ENCODE measurements at places on chromosomes 1 and 21. TPM values are rescaled to one million over a fixed set of nuclear protein-coding genes. Genes with fewer than 3 reads are reported as not detected.
A peak's percentile ranks its signal among the peaks of the same experiment; 100 is the strongest.

- DNase-seq, result no peak
These were observed at the start of gene PRR9 for GRCh38 chr1:153217212-153217611. TSS of gene PRR9 (plus strand) at chr1:153217584. CDS start at chr1:153218145, 561 bp downstream.

The FMO1 gene
- polyA plus RNA-seq, result 4.8 TPM

DNA sequence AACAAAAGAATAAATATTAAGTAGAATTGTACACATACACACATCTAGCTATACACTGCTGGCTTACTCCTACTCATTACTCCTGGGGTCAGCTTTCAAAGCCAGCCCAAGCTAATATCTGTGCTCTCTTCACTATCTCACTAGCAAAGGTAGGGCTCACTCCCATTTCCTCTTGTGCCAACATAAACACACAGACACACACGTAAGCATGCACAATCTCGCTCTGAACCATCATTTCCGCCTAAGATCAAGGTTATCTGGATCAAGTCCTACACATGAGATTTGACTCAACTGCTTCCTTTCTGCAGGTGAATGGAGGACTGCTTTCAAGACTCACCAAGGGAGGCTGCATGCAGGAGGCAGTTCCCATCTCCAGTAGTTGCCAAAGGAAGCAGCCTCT lies 28.8 kb upstream of the MTMR11 start:
- no peak for DNase-seq

DNA sequence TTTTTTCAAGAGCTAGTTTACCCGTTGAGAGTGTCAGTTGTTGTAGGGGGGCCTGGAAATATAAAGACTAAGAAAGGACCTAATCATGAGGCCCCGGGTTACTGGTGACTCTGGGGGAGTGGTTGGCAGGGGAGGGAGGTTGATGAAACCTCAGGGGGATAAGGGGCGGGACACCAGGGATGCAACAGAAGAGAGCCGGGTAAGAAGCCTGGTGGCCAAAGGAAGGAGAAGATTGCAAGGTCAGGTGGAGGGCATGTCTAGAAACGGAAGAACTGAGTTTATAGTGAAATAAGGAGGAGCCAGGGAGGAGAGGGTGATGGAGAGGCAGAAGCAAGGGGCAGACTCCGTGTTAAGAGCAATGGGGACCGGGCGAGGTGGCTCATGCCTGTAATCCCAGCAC lies 12.5 kb upstream of the SPOCD1 start:
- DNase-seq, result no peak

The CELA3B gene
- polyA plus RNA-seq, result not detected

DNA sequence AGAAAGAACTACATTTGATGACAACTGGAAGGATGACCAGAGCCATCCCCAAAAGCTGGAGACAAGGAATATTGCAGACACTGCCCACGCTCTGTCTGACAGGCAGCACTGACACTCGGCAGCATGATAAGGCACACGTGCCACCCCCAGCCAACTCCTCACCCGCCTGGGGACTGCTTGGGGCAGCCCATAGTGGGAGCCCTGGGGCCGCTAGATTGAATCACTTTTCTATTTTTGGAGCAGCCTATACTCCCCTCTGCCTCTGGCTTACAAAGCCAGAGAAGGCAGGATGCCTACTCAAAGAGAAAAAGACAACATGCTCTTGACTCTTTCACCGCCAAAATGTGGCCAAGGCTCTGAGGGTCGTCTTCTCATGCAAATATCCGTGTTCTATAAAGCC lies 1.3 kb downstream of the SMG5 start:
- DNase-seq, result no peak

- no peak for DNase-seq
These were observed 50.8 kb upstream of the ZNF326 start for GRCh38 chr1:89943846-89944781.

GRCh38 chr1:92705446-92705845 lies 79.5 kb downstream of the EVI5 start:
- no peak for DNase-seq

- DNase-seq, result no peak
These were observed 201.9 kb downstream of the TOMM20 start for GRCh38 chr1:234926559-234927311.

DNA sequence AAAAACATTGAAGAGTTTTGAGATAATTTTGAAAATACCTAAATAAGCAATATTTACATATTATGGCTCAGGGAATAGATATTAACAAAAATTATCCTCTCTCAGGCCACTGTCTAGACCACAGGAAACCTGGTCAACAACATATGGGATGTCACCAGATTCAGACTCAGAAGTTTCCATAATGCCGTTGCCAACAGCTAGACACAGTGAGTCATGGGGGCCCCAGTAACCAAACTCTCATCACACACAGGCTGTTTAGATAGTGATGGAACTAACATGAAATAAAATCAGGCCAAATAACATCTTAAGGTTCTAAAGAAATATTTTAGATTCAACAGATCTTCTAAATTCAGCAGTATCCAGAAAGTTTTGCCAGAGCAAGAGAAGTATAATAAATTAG lies 681.7 kb upstream of the ADAMTS5 start:
- DNase-seq, result no peak

DNA sequence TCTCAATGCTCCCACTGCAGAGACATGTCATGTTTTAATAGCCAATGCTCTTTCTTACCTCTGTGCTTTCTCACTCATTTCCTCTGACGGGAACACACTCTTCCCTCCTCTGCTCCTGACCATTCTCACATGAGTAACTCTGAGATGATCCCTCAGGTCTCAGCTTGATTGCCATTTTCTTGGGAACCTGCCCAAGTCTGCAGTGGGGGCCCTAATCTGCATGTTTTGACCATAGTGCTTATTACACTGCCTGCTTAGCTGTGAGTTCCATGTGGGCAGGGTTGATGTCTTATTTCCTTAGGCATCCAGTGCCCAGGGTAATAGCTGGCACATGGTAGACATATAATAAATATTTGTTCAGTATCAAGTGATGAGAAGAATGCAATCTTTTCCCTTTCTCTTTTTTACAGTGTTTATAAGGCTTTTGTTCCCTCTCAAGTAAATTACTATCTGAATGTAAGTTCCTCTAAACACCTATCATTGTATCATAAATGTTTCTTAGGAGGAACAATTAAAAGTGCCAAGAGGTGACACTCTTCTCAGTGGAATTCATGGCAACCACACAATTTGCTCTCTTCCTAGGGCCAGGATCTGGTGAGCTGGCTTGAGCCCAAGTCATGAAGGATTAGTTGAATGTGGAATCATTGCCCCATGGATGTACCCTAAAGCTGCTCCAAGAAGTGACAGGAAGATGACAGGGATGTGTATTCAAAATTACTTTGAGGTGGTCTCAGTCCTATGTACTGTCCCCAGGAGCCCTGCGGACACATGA lies 485.4 kb upstream of the USP24 start:
- no peak for DNase-seq

DNA sequence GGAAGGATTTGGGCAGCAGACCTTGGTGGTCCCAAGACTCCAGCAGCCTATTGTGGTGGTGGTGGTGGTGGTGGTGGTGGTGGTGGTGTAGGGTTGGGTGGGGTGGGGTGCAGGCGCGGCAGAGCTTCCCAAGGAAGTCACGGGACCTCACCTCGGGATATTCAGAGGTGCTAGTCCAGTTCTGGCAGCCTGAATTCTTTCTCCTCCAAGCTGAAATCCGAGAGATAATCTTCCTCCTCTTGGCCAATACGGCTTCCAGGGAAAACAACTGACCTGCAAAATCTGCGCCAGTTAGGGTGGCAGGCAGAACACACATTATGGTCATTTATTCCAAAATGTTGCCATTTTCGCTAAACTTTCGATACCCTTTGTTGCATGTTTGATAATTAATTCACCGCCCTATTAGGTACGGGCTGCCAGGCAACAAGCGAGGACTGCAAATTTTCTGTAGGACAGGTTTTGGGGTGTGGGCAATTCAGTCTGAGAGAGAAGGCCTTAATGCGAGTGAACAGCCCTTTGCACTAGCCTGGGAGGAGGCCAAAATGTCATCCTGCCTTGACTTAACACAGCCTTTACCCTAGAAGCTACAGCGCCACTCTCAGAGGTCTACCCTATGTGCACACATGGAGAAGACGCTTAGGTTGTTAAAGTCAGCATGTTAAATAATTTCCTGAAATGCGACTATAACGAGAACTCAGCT lies 33.2 kb upstream of the BSDC1 start:
- no peak for DNase-seq

The GUCA2B gene
- not detected for polyA plus RNA-seq

- DNase-seq, result peak; percentile 55
These were observed 14.0 kb upstream of the ALX3 start for GRCh38 chr1:110084227-110085078.

- peak; percentile 53 for DNase-seq
These were observed at the start of gene BCAR3 for GRCh38 chr1:93681101-93681988. TSS of gene BCAR3 (minus strand) at chr1:93681837. CDS start at chr1:93674930, 6,907 bp downstream.

DNA sequence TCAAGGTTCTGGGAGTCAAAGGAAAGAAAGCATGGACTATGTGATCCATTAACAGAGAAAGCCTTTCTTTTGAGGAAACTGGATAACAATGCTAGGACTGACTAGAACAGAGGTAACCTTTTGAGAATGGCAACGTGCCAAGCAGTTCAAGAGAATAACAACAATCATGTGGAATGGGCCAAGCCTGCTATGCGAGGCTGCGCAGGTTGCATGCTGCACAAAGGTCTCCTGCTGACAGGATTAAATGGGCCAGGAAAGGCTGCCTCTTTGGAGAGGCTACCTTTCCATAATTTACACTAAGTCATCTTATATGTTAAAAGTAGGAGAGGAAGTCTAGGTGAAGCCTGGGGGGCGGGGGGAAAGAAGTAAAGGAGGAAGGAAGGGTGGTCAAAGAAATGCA lies 5.8 kb downstream of the PCNX2 start:
- DNase-seq, result no peak

DNA sequence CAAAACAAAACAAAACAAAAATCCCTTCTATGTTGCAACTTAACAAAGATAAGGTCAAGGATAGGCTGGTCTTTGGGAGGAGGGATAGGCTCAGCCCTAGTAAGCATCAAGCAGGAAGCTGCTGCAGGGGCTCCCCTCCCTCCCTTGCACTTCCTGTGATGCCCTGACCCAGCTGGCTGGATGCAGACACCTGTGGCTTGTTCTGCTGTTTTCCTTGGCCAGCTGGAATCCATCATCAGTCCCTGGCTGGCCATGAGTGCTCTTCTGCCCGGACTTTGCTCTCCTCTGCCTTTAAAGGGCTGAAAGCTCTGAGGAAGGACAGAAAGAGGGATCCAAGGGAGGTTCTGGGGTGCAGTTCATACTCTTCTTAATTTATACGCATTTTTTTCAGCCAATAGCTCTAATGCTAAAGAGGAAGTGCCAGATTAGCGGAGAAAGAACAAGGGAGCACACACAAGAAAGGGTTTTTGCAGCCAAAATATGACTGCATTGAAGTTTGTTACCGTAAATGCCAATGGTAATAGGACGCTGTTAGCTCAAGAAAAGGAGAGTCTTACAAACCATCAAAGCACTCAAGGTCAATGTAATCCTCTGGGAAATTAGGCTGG lies 19.9 kb upstream of the UBE2U start:
- no peak for DNase-seq

GRCh38 chr21:46084709-46085108 lies 13.2 kb upstream of the COL6A2 start:
- DNase-seq, result no peak

DNA sequence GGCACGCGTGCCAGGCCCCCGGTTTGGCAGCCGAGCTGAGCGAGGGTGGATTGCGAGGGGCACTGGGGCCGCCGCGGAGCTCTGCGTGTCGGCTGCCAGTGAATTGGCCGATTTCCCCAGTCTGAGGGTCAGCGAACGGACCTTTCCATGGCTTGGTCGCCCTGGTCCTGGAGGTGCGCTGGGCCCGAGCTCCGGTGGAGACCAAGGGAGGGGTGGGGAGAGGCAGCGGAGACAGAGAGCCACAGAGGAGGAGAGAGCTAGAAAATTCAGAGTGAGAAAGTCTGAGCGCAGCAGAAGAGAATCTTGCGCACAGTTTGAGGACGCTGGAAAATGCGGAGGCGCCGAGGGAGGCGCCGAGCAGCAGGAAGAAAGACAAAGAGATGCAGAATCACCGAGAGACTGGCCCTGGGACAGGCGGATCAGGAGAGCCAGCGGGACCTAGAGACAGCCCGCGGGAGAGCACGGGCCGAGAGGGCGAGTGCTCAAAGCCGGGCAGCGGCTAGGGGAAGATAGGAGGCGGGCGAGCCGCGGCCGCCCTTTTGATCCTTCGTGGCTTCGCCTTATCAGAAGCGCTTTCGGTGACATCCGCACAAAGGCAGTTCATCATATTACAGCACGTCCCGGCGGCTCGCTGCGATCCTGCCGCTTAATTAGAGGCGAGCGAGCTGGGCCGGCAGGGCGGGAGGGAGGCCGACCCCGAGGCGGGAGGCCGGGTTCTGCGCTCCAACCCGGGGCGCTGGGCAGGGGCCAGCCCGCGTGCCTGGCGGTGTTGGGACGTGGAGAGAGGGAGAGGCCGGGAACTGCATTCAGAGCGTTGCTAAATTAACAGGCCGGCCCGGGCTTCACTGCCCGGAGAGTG lies 12.7 kb downstream of the PAX7 start:
- no peak for DNase-seq

GRCh38 chr1:106494646-106495045 lies 561.8 kb upstream of the PRMT6 start:
- no peak for DNase-seq

The C1orf185 gene
- not detected for polyA plus RNA-seq

DNA sequence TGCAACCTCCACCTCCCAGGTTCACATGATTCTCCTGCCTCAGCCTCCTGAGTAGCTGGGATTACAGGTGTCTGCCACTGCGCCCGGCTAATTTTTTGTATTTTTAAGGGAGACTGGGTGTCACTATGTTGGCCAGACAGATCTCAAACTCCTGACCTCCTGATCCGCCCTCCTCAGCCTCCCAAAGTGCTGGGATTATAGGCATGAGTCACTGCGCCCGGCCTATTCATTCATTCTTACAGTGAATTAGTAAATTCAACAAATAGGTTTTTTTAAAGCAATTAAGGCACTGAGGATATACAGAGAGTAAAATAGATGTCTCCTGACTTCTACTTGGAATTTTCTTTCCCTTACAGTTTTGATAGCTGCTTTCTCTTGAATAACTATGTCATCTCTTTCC lies 43.5 kb downstream of the CDC42 start:
- DNase-seq, result no peak

DNA sequence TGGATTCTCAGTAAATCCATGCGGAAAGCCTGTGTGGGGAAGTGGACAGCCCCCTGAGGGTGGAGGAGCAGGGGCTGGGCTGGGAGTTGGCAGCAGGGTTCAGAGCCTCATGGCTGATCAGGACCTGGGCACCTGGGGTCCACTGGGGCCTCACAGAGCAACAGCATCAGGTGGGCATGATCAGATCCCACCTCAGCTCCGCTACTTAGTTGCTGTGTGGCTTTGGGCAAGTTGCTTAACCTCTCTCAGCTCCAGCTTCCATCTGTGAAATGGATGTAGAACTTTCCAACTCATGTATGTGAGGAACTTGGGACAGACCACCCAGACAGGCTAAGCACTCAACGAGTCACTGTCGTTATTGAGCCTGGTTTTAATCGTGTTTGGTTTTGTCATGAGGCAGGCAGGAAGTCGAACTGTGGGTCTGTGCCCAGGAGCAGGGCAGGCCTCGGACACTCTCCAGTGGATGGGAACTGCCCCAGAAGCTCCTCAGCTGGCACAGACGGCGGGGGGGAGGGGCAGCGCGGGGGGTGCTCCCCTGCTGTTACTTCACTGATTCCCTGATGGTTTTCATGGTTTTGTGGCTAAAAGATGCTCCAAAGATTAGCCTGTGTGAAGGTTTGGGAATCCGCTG lies 155.8 kb upstream of the TMEM51 start:
- no peak for DNase-seq

The CD101 gene
- polyA plus RNA-seq, result 2.3 TPM

The CXADR gene
- polyA plus RNA-seq, result 28.4 TPM

The FCAMR gene
- polyA plus RNA-seq, result 0.09 TPM

The C1orf94 gene
- polyA plus RNA-seq, result not detected

- DNase-seq, result no peak
These were observed 19.3 kb upstream of the OTUD3 start for GRCh38 chr1:19862944-19863343.

All from right lung (tissue), 10 donors.